ENCODE measurements at places on chromosomes 7 and 10.

DNA sequence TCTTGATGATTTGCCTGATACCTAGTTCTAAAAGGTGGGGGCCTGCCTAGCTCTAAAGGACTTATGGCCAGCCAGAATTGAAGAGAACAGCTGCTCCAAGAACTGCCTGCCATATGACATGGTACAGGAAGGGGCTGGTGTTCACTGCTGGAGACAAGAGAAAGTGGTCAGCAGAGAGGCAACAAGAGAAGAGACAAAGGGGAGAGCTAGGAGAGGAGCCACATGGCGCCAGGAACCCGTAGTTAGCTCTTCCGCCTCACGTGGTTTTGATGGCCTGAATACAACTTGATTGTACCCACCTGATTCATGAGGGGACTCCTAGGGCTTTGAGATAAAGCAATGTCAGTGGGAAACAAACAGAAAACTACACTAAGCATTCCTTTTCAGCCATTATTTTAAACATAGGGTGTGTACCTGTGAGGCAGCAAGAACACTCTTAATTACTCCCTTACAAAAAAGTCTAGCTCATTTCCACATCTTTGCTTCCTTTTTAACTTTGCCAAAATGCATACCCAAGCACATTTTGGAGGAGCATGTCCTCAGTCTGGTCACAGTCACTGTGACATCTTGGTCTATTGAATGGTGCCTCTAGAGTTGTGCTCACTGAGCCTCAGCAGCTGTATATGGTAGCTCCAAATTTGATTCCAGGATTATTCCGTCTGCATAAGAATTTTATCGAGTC lies 71.6 kb downstream of the CCDC71L start:
- DNase-seq: no peak

- DNase-seq: no peak
Measured at GRCh38 chr10:124572751-124573150, 111.1 kb downstream of the LHPP start.

DNA sequence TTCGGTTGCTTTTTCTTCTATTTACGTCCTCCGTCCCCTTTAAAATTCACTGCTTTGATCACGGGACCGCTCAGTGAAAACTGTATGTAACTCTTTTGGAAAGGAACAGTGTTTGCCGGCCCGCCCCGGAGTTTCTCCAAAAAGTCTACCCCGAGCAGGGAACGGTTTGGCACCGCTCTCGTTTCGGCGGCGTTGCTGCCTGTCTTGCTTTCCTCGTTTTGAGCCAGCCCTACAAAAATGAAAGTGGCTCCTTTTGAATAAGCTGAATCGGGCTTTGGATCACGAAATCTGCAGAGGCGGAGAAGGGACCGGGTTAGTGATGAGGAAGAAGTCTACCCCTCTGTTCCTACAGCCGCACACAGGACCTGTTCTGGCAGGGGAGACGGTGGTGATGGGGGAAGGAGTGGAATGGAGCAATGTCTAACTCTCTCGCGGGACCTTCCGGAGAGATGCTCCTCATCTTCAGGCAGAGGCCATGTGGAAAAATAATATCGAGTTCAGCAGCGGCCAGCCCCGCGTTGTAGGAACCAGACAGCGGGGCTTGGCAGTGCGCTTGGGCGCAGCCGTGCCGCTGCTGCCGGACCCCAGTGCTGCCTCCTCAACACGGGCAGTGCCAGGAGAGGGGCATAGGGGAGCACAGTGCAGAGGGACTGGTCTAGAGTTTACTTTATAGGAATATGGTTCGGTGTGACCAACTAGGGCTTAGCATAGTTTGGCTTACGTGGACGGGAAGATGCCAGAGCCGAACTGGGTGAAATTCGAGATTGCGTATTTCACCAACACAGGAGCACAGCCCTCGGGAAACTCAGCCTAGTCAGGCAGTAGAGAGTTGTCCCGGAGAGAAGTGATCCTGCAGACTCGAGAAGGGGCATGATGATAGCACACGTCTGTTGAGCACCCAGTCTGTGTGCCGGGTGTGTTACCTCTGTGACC lies 1.4 kb downstream of the HTRA1 start:
- no peak for DNase-seq

GRCh38 chr7:143295870-143296269 lies 7.7 kb downstream of the CASP2 start:
- no peak for DNase-seq

DNA sequence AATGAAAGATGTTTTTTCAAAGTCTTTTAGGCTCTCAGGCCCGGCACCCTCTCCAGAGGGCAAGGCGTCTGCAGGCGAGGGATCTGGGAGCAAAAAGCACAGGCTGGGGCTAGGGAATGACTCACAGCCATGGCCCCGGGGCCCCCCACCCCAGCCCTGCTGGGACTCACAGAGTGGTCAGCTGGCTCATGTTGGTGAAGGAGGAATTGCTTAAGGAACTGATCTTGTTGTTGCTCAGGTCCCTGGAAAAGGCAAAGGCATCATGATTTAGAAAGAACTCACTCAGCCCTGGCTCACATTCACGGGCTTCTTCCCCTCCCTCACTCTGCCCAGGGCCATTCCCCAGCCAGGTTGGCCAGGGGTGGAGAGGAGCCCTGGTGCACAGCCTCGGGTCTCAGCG lies 151.5 kb downstream of the SLIT1 start:
- DNase-seq: no peak

DNA sequence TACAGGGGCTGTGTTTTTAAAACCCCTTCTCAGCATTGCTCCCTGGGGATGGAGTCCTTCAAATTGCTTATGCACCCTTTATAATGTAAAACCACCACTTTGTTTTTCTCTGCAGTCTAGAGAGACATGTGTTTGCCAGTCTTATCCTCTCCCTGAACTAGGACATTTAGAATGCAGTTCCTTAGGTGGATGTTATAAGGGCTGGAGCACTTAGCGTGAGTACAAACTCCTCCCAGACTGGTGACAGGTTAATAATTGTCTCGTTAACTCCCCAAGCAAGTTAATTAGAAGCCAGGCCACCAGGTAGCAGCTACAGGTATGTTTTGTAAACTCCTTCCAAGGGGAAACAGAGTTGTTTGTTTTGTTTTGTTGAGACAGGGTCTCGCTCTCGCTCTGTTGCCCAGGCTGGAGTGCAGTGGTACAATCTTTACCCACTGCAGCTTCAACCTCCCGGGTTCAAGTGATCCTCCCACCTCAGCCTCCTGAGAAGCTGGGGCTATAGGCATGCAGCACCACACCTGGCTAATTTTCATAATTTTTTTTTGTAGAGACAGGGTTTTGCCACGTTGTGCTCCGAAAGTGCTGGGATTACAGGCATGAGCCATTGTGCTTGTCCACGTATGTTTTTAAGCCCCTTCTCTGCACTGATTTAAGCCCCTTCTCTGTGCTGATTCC lies 100.2 kb downstream of the FAM107B start:
- DNase-seq: no peak

- DNase-seq: peak; percentile 16
Measured at GRCh38 chr7:82044497-82045080, 274.7 kb upstream of the HGF start.

DNA sequence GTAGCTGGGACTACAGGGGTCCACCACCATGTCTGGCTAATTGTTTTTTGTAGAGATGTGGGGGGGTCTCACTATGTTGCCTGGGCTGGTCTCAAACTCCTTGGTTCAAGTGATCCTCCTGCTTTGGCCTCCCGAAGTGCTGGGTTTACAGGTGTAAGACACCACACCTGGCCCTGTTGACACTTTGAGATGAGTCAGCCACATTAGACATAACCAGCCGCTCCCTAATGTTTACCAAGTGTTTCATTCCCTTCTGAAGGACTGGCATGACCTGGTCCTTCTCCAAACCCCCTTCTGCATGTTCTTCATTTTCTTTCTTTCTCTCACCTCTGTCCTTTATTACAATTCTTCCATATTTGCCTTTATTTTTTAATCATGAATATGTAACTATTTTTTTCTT lies 67.8 kb downstream of the TAF3 start:
- no peak for DNase-seq

DNA sequence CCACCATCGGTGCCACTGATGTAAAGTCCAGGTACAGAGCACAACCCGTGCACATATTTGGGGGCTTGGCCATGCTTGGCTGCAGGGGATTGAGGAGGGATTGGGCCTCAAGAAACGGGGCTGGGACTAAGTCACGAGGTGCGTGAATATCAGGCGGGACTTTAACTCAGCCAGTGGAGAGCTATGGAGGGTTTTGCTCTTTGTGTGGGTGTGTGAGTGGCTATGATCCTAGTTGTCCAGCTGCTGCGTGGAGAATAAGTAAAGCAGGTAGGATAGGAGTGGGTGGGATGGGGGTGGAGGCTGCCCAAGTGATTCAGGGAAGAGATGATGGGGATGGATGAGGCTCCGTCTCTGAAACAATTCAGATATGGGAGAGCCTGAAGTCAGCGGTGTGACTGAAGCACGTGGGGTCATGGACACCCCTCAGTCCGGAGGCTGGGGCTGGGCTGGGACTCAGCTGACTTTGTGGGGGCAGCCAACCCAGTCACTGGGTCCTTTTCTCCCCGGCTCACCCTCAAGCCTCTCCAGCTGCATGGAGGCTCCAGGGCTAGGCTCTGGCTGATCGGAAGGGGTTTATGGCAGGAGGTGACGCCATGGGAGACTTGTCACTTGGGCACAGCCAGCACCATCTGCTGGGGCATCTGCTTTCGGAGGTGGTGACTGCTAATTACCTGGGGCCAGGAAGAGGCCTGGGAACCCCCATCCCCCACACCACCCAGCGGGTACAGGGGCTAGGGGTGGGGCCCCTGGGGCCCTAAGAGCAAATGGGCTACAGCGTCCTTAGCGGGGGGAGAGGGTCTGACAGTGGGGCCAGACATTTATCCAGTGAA lies 1.7 kb upstream of the LFNG start:
- no peak for DNase-seq

GRCh38 chr7:21941611-21942141 lies 4.0 kb downstream of the CDCA7L start:
- DNase-seq: peak; percentile 43

- DNase-seq: no peak
Measured at GRCh38 chr10:33333260-33334101, 986 bp downstream of the NRP1 start.

- DNase-seq: no peak
Measured at GRCh38 chr10:19658131-19658530, 158.1 kb upstream of the PLXDC2 start.

DNA sequence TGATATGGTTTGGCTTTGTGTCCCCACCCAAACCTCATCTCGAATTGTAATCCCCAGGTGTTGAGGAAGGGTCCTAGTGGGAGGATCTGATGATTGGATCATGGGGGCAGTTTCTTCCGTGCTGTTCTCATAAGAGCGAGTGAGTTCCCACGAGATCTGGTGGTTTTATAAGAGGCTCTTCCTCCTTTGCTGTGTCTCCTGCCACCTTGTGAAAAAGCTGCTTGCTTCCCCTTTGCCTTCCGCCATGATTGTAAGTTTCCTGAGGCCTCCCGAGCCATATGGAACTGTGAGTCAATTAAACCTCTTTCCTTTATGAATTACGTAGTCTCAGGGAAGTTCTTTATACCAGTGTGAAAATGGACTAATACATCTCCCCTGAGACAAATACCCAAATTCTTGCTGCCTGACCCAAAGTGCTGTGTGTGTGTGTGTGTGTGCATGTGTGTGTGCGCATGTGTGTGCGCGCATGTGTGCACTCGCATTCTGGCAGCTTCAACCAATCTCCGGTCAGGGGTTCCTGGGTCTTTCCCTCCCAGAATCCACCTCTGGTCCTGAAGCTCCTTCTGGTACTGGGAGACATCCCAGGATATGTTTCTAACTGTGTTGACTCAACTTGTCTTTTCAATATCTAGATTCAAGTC lies 98.1 kb upstream of the LRRC4 start:
- DNase-seq: no peak

- no peak for DNase-seq
Measured at GRCh38 chr10:114806562-114807391, 14.8 kb upstream of the FHIP2A start.

DNA sequence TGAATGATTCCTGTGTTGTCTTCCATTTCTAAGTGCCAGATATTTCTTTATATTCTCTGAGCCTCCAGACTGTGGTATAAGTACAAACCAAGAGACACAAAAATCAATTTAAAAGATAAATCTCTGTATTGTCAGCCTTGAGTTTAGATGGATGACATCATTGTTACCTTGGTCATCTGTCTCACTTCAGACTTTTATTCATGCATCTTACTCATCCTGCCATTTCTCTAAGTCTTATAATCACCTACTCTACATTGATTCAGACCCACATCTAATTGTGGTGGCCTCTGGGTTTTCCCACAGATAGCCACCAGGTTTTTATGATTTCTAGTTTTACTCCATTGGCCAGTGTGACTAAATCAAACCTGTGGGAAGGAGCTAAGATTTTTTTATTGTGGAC lies 26.8 kb upstream of the HDAC9 start:
- no peak for DNase-seq

DNA sequence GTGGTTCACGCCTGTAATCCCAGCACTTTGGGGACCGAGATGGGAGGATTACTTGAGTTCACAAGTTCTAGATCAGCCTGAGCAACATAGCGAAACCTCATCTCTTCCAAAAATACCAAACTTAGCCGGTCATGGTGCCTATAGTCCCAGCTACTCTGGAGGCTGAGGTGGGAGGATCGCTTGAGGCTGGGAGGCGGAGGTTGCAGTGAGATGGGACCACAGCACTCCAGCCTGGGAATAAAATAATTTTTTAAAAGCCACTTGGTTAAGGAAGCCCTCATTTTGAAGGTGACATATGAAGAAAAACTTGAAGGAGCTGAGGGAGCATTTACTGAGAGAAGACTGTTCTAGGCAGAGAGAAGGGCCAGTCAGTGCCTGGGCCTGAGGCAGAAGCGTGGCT lies 4.2 kb upstream of the EZH2 start:
- DNase-seq: no peak

DNA sequence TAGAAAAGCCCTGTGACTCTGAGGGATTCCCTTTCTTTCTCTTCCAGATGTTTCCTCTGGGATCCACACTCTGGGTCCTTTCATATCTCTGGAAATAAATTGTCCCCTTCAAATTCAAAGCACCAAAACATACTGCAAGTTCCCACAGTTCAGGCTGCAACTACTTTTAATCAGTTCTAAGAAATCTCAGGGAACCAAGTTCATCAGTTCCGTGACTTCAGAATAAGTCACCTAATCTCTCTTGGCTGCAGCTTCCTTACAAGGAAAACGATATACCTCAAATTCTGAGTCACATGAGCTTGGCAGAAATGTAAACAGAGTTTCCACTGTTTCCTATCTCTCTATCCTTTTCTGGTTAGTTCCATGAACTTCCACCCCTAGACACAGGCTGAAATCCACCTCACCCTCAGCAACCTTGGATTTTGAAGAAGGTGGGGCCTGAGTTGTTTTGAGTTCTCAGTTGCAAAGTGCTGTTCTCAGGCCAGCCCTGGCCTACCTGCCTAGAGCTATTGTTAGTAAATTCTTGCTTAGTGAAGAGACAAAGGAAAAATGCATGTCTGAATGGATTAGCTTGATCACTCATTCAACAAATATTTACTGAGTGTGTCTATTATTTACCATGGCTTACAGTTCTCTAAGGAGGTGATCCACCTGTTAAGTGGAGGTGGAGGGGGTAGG lies 59.3 kb upstream of the IL6 start:
- no peak for DNase-seq
